Stimulated activated CD8-positive, alpha-beta memory T cell treated with anti-CD3 and anti-CD28 coated beads, Interleukin-2, amount 100 ng/mL, for 1 hour (primary cell): ENCODE measurements at places on chromosomes 1 and 21.

DNA sequence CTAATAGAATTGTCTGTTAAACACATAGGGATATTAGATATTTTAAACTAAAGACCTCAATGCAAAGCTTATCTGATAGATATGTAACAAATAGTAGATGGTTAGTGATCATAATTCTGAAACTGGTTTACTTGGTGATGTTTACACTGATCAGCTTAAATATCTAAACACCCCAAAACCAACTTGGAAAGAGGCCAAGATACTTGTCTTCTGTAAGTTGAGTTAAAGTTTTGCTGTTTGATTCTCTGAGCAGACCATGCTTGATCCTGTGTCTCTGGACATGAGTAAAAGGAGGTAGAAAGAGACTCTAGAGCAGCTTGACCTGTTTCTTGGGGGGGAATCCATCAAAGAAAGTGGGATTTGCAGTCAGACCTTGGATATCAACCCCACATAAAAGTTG, 107.5 kb downstream of the NEK7 start:
- DNase-seq = no peak

- DNase-seq = no peak
These were observed 115.4 kb upstream of the HOOK1 start for GRCh38 chr1:59699227-59699847.

DNA sequence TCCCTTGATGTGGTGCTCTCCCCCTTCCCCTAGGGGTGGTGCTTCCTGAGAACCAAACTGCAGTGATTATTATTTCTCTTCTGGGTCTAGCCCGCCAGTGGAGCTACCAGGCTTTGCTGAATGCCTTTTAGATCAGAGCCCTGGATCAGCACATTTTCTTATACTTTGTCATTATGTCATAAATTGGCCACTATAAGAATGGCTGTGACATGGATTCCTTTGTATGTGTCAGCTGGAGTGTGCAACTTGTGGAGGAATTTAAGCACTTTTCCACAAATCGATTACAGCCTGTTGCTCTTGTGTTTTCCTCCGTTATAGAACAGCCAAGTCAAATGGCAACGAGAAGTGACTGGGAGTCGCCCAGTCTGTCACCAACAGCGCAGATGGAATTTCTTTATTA, 273.3 kb downstream of the DUSP10 start:
- DNase-seq = no peak

GRCh38 chr1:3084726-3085125, 15.7 kb downstream of the PRDM16 start:
- no peak for DNase-seq
